Muscle of leg (tissue), 16 donors: ENCODE measurements at places on chromosomes 3 and 15.

DNA sequence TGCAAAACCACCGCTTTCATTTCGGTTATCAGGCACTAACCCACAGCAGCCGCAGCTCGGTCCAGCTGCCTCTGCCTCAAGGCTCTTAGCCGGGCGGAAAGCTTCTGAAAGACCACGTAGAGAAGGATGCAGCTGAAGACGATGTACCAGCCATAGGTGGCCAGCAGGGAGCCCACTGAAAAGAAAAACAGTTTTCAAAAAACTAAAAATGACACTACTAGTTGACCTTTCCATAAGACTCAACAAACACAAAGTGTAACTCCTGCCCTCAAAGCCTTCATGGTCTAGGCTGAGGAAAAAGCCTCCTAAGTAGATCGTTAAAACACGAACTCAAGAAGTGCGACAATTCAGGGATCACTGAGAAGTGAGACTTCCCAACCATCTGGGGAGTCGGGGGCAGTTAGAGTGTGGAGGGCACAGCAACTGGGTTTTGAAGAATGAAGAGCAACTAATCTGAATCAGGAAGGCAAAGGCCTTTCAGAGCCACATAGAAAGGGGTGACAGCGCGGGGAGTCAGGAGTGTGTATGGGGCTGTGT lies 716 bp downstream of the SELENOS start:
- no peak for DNase-seq

GRCh38 chr3:143648218-143648617 lies 200.1 kb downstream of the SLC9A9 start:
- no peak for DNase-seq

DNA sequence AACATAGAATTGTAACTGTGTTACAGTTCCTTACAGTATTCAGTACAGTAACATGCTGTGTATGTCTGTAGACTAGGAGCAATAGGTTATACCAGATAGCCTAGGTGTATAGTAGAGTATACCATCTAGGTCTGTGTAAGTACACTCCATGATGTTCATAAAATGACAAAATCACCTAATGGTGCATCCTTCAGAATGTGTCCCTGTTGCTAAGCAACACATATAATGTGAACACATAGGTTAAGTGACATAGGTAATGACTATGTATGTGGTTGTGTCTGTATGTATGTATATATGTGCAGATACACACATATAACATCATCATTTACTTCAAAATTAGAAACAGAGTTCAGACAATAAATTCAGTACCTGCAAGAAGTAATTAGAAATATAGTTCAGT lies 146.8 kb upstream of the GAP43 start:
- no peak for DNase-seq

GRCh38 chr3:32989171-32989570 lies 37.7 kb downstream of the CCR4 start:
- DNase-seq: no peak

DNA sequence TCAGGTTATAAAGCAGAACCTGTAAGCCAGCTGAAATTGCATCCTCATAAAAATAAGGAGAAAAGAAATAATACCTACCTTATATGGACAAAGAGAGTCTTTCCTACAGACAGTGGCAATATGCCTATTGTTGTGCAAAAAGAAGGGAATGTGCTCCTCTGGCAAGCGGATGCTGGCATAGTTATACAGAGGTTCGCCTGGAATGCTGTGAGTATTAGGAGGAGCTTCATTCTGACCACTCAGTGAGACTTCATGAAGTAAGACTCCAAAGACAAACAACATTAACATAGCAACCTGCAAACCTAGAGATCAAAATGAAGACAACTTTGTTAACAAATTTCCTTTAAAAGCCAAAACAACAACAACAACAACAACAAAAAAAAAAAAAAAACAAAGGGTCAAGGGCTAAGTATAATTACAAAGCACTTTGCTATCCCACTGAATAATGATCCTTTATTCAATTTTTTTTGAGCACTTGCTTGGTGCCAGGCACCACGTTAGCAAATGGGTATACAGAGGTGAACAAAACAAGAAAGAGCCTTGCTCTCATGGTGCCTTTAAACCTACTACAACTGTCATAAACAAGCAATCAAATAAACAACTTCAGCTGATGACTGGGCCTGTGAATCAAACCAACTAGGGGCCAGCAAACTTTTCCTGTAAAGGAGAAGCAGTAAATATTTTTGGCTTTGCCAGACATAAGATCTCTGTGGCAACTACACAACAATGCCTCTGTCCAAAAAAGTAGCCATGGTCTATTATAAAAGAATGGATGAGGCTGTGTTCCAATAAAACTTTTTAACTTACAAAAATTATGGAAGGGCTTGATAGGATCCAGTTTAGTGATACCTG lies 3.7 kb downstream of the EOGT start:
- peak; percentile 83 for DNase-seq

GRCh38 chr3:13167829-13168228 lies 94.6 kb upstream of the IQSEC1 start:
- DNase-seq: no peak
